ENCODE measurements at places on chromosomes 3 and 15. TPM values are rescaled to one million over a fixed set of nuclear protein-coding genes. Genes with fewer than 3 reads are reported as not detected.

Gene TIMP4
- total RNA-seq, result 27.4 TPM

Gene FBXO40
- total RNA-seq, result not detected

- H3K27me3 ChIP-seq, result no peaks in the 10 kb centered on the region
- no peaks in the 10 kb centered on the region for H3K36me3 ChIP-seq
- H3K4me1 ChIP-seq, result no peaks in the 10 kb centered on the region
- H3K4me3 ChIP-seq, result no peak overlapping the region
- peak overlapping the region; percentile 55 for H3K27ac ChIP-seq
- DNase-seq, result no peak
These were observed 44.5 kb downstream of the KY start for GRCh38 chr3:134606033-134607025.

Gene C3orf80
- not detected for total RNA-seq

Gene SEMA3G
- 255 TPM for total RNA-seq

Gene ZCWPW2
- total RNA-seq, result 1.1 TPM

Gene ALPK3
- 2.6 TPM for total RNA-seq

GRCh38 chr3:72245183-72245811 is 460.3 kb upstream of the PROK2 start:
- no peaks in the 10 kb centered on the region for H3K27me3 ChIP-seq
- no peak overlapping the region for H3K4me3 ChIP-seq
- H3K4me1 ChIP-seq, result peaks cover 6% of the 10 kb centered on the region
- no peak overlapping the region for H3K27ac ChIP-seq
- DNase-seq, result no peak
- H3K36me3 ChIP-seq, result no peaks in the 10 kb centered on the region

Gene SERP1
- total RNA-seq, result 327 TPM

- no peak overlapping the region for H3K4me3 ChIP-seq
- H3K27me3 ChIP-seq, result no peaks in the 10 kb centered on the region
- no peaks in the 10 kb centered on the region for H3K36me3 ChIP-seq
- no peak for DNase-seq
- H3K27ac ChIP-seq, result no peak overlapping the region
- no peaks in the 10 kb centered on the region for H3K4me1 ChIP-seq
These were observed 2.3 kb upstream of the EIF2AK4 start for GRCh38 chr15:39931615-39932014.

Gene CX3CR1
- total RNA-seq, result 2.8 TPM

DNA sequence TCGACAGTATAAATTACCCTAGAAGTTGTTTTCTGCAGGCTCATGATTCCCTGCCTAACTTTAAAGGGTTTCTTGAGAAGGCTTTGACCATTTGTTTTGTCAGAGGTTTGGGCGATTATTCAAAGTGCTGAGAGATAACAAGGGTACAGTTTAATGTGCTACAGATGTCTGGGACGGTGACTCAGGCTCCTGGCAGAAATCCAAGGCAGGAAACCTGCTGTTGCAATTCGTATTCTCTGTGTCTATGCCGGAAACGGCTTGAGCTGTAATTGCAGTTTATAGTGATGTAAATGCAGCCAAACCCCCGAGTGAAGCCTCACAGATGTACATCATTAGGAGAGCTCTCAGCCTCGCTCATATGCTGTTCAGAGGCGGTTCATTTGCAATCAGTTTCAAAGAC is 65.6 kb downstream of the SYNPR start:
- H3K4me1 ChIP-seq, result no peaks in the 10 kb centered on the region
- peak; percentile 40 for DNase-seq
- H3K4me3 ChIP-seq, result no peak overlapping the region
- no peak overlapping the region for H3K27ac ChIP-seq

- H3K36me3 ChIP-seq, result no peaks in the 10 kb centered on the region
- H3K4me3 ChIP-seq, result no peak overlapping the region
- H3K4me1 ChIP-seq, result no peaks in the 10 kb centered on the region
- no peaks in the 10 kb centered on the region for H3K27me3 ChIP-seq
These were observed 250.0 kb upstream of the NECTIN3 start for GRCh38 chr3:110821586-110821985.

Gene SPTBN5
- total RNA-seq, result 2.3 TPM

DNA sequence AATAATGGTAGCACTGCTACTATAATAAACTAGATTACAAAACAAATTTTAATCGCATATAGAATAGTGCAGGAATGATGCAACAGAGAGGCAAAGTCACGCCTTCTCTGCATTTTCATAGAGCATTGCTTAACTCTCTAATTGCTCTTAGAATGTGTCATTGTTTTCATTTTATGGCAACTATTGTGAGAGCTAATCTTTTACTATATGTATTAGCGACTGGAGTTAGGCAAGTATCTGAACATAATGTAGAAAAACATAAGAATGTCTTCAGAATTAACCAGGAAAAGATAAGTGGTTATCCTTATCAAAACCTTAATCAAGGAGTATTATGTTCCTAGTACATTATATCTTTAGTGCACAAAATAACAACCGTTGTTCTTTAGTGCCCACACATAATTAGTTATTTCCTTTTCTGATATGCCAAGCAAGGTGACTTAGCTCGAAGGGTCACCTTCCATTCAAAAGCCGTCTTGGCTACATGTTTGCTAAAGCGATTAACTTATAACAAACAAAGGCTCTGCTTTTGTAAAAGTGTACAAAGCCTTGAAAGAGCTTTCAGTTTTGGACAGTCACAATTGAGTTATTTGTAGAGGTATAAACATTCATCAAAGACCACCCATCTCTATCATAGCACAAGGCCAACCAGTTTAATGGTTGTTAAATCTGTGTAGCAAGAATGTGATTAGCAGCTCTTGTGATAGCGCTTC is 1328.9 kb downstream of the ROBO2 start:
- no peaks in the 10 kb centered on the region for H3K27me3 ChIP-seq
- no peak for DNase-seq
- H3K36me3 ChIP-seq, result no peaks in the 10 kb centered on the region
- no peak overlapping the region for H3K27ac ChIP-seq

Gene CSTA
- 9.1 TPM for total RNA-seq

DNA sequence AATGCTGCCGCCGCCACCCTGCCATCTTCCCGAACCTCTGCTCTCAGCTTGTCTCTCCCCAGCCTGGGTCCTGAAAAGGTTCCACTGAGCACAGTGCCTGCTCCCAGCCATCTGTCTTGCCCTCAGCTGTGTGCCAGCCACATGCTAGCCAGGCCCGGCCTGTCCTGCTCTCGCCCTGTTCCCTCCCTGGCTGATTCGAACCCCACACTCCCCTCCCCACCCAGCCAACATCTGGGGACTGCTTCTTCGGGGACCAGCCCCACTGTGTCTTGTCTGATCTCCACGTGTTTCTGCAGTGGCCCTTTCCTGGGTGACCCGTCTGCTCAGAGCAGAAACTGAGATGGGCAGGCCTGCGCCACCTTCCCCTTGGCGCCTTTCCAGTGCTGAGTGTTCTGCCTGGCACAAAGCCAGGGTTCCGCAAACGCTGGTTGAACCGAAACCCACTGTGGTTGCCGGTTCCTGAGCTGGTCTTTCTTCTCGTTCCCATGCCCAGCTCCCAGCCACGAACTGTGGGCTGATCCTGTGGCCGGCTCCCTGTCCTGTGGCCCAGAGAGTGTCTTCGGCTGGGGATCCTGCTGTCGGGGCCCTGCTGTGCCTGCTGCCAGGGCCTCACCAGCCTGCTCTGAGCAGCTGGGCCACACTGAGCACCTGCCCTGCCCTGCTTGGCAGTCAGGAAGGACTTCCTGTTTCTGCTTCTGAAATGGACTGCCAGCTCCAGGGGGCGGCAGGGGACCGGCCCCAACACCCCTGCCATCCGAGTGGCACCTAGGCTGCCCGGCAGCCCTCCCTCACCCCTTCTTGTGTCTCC is 62.7 kb upstream of the KLF13 start:
- no peak overlapping the region for H3K4me3 ChIP-seq
- peak; percentile 53 for DNase-seq
- H3K4me1 ChIP-seq, result peaks cover 2% of the 10 kb centered on the region
- H3K27me3 ChIP-seq, result no peaks in the 10 kb centered on the region
- H3K36me3 ChIP-seq, result no peaks in the 10 kb centered on the region

Gene LDHAL6B
- not detected for total RNA-seq

DNA sequence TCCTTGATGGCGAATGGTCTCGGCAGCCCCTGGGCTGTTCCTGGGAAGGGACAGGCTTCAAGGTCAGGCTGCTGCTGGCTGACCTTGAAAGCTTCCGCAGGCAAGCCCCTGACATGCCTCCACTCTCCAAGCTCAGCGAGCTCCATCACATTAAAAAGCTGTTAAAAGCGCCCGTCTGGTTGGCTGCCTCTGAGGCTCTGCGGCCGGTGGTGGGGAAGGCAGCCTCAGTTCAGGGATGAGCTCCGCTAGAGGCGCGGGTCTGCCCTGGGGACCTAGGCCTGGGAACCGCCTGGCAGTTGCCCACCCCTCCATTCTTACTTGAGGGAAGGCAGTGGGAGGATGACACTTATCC is 103.8 kb downstream of the LINGO1 start:
- H3K36me3 ChIP-seq, result no peaks in the 10 kb centered on the region
- H3K4me1 ChIP-seq, result no peaks in the 10 kb centered on the region
- H3K27ac ChIP-seq, result no peak overlapping the region
- no peaks in the 10 kb centered on the region for H3K27me3 ChIP-seq
- no peak for DNase-seq

Gene SNTN
- not detected for total RNA-seq

Gene RASL12
- total RNA-seq, result 20.6 TPM

DNA sequence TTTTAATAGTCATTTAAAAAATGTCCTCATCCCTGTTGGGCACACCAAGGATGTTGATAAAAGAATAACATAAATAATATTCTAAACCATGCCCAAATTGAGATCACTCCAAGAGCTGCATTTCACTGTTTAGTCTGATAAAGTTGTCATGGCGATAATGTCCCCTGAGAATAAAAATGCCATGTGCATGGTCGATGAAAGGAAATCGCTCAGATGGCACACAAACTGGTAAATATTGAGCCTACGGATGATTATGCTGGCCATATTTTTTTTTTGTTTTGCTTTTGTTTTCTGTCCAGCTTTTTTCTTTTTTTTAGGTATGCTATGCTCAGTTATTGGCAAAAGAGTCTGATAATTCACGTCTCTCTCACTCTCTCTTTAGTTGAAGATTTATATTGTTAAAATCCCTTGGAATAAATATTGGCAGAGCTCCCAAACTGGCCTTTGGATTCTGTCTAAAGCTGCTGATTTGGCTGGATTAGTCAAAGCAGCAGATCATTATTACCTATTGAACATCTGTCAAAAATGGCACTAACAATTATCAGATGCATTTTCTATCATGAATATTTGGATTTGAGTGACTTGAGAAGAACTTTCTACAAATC is 643.8 kb downstream of the SQOR start:
- no peaks in the 10 kb centered on the region for H3K27me3 ChIP-seq
- H3K27ac ChIP-seq, result no peak overlapping the region
- DNase-seq, result no peak

Measured in breast epithelium (tissue), 4 donors.